ENCODE measurements at places on chromosomes 5 and 9.

DNA sequence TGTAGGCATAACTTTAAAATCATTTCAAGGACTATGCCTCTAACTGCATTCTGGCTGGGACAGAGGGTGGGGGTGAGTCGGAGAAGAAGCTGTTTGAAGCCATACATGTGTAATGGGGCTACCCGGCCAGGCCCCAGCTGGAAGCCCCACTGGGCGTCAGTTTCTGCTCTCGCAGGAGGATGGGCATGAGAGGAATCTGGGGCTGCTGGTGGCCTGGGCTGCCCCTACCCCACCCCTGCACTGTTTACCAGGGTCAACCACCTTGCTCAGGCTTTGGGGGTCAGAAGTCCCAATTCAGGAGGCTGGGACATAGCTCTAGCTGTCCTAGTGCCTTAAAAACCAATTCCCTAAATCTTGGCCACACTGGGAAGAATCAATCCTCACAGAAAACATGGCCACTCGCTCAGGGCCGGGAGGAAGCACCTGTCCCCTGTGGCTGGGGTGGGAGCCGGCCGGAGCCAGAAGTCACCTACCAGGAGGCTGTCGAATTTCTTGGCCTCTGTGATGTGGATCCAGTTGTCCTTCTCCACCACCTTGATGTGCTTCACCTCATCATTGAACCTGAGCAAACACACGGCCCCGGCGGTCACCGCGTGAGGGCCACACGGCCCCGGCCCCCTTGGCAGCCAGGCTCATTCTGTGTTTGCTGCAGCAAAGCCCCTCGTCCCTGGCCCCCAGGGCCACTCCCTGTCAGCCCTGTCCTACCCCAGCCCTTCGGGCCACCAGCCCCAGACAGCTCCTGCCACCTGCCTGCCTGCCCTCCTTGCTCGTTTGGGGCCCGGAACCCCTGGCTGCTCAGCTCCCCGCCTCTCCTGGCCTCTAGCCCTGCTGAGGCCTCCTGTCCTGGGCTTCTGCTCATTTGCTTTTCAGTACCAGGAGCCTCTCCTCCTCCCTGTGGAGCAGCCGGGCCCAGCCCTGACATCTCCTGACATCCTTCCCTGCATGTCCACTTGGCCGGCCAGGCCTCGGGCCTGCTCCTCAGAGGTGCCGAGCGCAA, 33.6 kb upstream of the SARDH start:
- H3K36me3 ChIP-seq = no peaks in the 10 kb centered on the region
- H3K4me1 ChIP-seq = no peaks in the 10 kb centered on the region
- no peaks in the 10 kb centered on the region for H3K27me3 ChIP-seq
- peak; percentile 39 for DNase-seq

- DNase-seq = no peak
- H3K4me1 ChIP-seq = no peaks in the 10 kb centered on the region
- no peak overlapping the region for H3K27ac ChIP-seq
- H3K36me3 ChIP-seq = no peaks in the 10 kb centered on the region
Measured at GRCh38 chr9:128493424-128493823, 11.1 kb upstream of the GLE1 start.

- H3K4me1 ChIP-seq = no peaks in the 10 kb centered on the region
- no peak for DNase-seq
- H3K36me3 ChIP-seq = no peaks in the 10 kb centered on the region
- H3K4me3 ChIP-seq = no peak overlapping the region
- H3K27ac ChIP-seq = no peak overlapping the region
- H3K27me3 ChIP-seq = no peaks in the 10 kb centered on the region
Measured at GRCh38 chr9:34777666-34778065, 67.7 kb upstream of the CCL21 start.

GRCh38 chr5:164470312-164470711, 964.9 kb downstream of the MAT2B start:
- H3K36me3 ChIP-seq = no peaks in the 10 kb centered on the region
- H3K4me3 ChIP-seq = no peak overlapping the region
- H3K4me1 ChIP-seq = no peaks in the 10 kb centered on the region
- no peaks in the 10 kb centered on the region for H3K27me3 ChIP-seq
- no peak overlapping the region for H3K27ac ChIP-seq

DNA sequence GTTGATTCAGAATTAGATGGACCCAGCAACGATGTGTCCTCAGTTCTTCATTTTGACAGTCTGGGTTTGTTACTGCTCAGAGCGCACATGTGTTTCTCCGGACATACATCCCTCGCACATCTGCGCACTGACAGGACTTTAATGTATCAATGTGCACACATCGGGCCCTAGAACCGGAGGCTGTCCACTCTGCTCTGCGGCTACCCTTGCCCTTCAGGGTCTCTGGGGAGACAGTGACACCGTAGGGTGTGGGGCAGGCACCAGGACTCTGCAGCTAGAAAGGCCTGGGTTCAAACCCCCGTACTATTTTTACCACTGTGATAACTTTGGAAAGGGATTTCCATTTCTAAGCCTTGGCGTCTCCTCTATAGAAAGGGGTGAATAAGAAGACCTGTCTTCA, 23.5 kb upstream of the LPCAT1 start:
- no peaks in the 10 kb centered on the region for H3K4me1 ChIP-seq
- H3K27me3 ChIP-seq = no peaks in the 10 kb centered on the region
- no peak for DNase-seq
- H3K27ac ChIP-seq = no peak overlapping the region
